ENCODE measurements at places on chromosomes 12 and 14.

- no peak for DNase-seq
Measured at GRCh38 chr14:47626151-47627035, 49.0 kb downstream of the MDGA2 start.

- DNase-seq, result no peak
Measured at GRCh38 chr14:65769151-65769550, 356.6 kb downstream of the FUT8 start.

DNA sequence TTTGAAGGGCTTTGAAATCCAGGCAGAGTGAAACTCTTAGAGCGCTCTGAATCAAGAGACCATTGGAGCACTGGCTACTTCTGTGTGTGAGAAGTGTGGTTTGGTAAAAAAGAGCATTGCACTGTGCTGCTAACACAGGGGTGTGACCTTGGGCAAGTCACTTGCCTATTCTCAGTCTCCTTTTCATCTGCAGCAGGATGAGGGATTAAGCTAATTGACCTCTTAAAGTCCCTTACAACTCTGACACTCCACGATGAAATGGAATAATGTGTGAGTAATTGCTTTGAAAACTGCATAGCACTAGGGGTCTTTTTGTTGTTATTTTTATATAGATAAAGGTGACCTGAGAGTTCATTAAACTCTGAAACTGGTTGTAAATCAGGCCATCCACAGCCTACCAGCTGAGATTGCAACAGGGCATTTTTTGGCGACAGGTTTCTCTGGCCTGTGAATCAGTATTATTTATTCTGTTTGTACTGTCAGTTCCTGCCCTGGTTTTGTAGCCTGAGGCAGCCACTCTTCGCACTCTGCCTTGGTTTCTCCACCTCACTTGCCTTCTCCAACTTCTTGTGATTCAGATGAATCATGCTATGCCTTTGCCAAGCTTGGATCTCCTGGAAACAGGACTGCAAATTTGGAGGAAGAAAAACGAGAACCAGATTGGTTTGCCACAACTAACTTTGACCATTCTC, 159.9 kb upstream of the PARP11 start:
- DNase-seq, result peak; percentile 96

DNA sequence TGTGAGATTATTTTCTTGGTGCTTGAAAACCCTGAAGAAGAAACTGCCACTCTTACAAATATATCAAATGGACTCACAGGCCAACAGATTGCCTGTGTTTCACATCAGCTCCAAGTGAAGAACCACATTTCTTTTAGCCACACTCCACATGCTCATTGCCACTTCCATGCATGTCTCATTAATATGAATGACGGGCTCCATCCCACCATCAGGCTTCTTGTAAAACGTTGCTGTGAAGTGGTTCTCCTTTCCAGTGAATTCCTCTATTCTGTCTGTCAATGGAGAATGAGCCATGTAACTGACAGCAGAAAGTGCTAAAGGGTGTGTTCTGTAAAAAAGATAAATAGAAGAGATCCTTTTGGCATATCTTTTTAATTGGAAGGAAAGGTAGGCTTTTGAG, 188.2 kb upstream of the RMST start:
- no peak for DNase-seq

DNA sequence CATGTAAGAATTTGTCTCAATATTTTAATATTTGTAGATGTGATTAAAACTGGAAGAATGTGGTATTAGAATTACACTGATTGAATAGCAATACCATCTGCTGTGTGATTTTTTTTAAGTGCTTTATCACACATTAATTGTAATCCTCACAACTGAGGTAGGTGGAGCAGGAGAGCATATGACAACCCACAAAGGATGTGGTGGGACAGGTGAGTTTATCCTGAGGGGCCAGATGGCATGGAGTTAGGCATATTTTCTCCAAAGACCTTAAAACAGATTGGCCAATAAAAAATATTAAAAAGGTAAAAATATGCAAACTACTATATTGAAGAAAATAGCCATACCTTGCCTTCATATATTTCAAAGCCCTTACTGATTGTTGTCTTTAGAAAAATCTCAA, 7.8 kb downstream of the LRRC10 start:
- DNase-seq, result no peak
